ENCODE measurements at places on chromosomes 7 and 10. TPM values are rescaled to one million over a fixed set of nuclear protein-coding genes. Genes with fewer than 3 reads are reported as not detected.

The SRRM3 gene
- 0.40 TPM for polyA plus RNA-seq

The EPHB6 gene
- polyA plus RNA-seq = 26.8 TPM

The PRKAR1B gene
- 34.7 TPM for polyA plus RNA-seq

The UBTD1 gene
- polyA plus RNA-seq = 12.8 TPM

The TUBB8 gene
- polyA plus RNA-seq = 0.76 TPM

The MYL10 gene
- 0.43 TPM for polyA plus RNA-seq

The NEUROD6 gene
- polyA plus RNA-seq = not detected

The CTBP2 gene
- 77.4 TPM for polyA plus RNA-seq

The RAB19 gene
- 1.7 TPM for polyA plus RNA-seq

The TRPV6 gene
- polyA plus RNA-seq = 8.1 TPM

The SORCS3 gene
- 0.03 TPM for polyA plus RNA-seq

The FAM25A gene
- not detected for polyA plus RNA-seq

The ARID5B gene
- polyA plus RNA-seq = 44.3 TPM

The ARHGAP22 gene
- 2.3 TPM for polyA plus RNA-seq

The SLC26A5 gene
- polyA plus RNA-seq = 0.56 TPM

The TRPV5 gene
- polyA plus RNA-seq = 0.14 TPM

The MRLN gene
- 0.80 TPM for polyA plus RNA-seq

The SLC25A13 gene
- polyA plus RNA-seq = 21.8 TPM

The CYP2E1 gene
- 2.0 TPM for polyA plus RNA-seq

Measured in right lung (tissue), 10 donors.